Stimulated activated CD8-positive, alpha-beta memory T cell treated with anti-CD3 and anti-CD28 coated beads, Interleukin-7, amount 100 ng/mL, for 1 hour (primary cell): ENCODE measurements at places on chromosomes 7 and 10.

GRCh38 chr10:43198682-43199005 lies 60.4 kb downstream of the CSGALNACT2 start:
- no peak for DNase-seq

GRCh38 chr10:62813981-62814380 lies 2.2 kb downstream of the EGR2 start:
- no peak for DNase-seq

DNA sequence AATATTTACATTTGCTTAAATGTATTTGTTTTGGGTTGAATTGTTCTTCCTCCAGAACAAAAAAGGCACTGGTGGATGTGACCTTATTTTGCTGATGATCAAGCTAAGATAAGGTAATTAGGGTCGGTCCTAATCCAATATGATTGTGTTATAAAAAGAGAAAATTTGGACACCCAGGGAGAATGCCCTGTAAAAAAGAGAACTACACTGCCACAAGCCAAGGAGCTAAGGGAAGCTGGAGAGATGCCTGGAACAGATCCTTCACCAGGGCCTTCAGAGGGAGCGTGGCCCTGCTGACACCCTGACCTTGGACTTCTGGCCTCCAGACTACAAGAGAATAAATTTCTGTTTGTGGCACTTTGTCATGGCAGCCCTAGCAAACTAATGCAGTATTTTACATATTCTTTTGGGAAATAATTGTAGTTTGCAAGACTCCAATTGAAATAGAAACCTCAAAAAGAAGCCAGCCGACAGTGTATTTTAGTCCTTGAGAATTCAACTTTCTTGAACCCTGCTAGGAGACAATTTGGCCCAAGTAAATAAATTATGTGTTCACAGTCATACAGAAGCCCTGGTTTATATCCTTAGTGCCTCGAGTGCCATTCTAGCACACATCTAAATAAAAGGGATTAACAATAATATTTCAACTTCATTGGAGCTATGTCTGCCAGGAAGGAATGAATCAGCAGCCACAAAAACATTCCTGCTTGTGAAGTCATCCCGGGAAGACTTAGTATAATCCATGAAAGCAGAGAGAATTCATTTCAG lies 164.6 kb downstream of the PKD1L1 start:
- no peak for DNase-seq

DNA sequence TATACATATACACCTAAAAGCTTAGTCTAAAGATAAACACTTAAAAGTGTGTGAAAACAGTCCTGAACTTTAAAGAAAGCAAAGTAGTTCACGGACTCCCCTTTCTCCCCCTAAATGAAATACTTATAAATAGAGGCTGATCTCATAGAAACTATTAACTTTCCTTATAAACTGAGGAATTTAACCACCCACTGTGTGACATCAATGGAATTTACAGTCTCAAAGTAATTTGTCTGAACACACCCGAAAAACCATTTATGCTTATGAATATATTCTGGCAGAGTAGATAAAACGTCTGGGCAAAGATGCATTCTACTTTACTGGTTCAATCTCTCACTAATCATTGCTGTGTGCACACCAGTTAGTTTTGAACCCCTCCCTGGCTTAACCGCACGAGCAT lies 181.8 kb upstream of the DGKB start:
- DNase-seq = no peak

- no peak for DNase-seq
Measured at GRCh38 chr10:28558923-28559508, 26.1 kb downstream of the WAC start.

DNA sequence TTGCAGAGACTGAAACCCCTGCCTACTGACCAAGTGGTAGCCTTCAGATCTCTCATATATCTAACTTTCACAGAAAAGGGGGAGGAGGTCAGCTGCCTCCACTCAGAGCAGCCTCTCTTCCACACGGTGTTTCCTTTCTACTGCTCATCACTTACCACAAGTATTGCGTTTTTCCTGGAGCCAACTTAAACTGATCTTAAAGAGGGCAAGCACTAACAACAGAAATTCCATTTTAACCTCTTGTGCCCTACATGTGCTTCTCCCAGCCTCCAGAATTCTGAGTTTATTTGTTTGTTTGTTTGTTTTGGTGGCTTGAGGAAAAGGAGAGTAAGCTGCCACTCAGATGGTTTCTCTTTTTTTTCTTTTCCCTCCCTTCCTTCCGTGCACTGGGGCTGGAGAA lies 19.1 kb downstream of the SKIDA1 start:
- DNase-seq = no peak

DNA sequence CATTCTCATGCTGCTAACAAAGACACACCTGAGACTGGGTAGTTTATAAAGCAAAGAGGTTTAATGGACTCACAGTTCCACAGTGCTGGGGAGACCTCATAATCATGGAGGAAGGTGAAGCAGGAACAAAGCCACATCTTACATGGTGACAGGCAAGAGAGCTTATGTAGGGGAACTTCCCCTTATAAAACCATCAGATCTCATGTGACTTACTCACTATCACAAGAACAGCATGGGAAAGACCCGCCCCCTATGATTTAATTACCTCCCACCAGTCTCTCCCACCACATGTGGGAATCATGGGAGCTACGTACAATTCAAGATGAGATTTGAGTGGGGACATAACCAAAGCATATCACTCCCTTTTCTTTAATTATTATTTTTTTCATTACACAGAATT lies 16.6 kb downstream of the COL28A1 start:
- no peak for DNase-seq

DNA sequence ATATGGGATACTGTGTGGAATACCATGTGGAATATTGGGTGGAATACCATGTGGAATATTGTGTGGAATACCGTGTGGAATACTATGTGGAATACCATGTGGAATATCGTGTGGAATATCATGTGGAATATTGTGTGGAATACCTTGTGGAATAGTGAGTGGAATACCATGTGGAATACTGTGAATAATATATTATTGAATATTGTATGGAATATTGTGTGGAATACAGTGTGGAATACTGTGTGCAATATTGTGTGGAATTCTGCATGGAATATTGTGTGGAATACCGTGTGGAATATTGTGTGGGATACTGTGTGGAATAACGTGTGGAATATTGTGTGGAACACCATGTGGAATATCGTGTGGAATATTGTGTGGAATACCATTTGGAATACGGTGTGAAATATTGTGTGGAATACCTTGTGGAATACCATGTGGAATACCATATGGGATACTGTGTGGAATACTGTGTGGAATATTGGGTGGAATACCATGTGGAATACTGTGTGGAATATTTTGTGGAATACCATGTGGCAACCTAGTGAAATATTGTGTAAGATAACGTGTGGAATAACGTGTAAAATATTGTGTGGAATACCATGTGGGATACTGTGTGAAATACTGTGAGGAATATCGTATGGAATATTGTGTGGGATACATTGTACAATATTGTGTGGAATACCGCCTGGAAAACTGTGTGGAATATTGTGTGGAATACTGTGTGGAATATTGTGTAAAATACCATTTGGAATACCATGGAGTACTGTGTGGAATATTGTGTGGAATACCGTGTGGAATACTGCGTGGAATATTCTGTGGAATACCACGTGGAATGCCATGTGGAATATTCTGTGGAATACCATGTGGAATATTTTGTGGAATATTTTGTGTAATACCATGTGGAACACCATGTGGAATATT lies 133.9 kb upstream of the CHST15 start:
- DNase-seq = no peak

DNA sequence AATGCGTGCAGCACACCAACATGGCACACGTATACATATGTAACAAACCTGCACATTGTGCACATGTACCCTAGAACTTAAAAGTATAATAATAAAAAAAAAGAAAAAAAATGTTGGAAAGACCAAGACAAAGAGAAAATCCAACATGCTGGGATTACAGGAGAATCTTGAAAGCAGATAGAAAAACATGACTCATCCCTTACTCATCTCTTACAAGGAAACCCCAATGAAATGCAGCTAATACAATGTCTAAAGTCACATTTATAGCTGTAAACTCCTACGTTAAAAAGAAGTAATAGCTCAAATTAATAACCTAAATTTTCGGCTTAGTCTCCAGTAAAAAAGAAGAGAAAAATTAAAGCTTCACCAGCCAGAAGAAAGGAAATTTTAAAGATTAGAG lies 47.5 kb upstream of the DGKB start:
- DNase-seq = no peak

- DNase-seq = no peak
Measured at GRCh38 chr7:29296421-29296820, 101.8 kb downstream of the CHN2 start.

GRCh38 chr7:157519246-157519645 lies 182.4 kb downstream of the DNAJB6 start:
- no peak for DNase-seq

- DNase-seq = no peak
Measured at GRCh38 chr7:96084881-96085553, 236.9 kb downstream of the SLC25A13 start.

DNA sequence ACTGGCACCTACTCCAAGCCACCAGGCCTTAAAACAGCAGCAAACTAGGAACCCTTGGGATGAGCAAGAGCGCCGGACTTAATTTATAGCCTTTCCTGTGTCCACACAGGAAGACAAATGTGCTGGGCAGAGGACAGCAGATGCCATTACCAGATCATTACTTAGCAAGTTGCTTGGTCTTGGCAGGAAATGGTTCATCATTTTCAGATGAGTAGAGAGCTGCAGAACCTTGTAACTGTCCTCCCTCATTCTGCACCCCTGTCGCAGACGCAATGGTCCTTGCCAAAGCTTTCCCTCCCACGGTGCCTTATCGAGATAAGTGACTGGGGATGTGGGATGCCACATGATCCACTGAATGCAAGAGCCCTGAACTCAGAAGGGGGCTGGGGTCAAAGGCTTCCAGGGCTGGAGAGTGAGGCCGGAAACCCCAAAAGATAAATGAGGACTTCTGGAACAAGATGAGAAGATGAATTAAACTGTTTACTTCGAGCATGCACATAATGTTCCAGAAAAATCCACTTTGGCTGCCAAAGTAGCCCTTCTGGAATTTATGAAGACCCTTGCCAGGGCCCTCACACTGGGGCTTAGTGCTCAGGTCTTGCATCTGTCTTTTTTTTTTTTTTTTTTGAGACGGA lies 145.6 kb upstream of the ZNF32 start:
- no peak for DNase-seq

DNA sequence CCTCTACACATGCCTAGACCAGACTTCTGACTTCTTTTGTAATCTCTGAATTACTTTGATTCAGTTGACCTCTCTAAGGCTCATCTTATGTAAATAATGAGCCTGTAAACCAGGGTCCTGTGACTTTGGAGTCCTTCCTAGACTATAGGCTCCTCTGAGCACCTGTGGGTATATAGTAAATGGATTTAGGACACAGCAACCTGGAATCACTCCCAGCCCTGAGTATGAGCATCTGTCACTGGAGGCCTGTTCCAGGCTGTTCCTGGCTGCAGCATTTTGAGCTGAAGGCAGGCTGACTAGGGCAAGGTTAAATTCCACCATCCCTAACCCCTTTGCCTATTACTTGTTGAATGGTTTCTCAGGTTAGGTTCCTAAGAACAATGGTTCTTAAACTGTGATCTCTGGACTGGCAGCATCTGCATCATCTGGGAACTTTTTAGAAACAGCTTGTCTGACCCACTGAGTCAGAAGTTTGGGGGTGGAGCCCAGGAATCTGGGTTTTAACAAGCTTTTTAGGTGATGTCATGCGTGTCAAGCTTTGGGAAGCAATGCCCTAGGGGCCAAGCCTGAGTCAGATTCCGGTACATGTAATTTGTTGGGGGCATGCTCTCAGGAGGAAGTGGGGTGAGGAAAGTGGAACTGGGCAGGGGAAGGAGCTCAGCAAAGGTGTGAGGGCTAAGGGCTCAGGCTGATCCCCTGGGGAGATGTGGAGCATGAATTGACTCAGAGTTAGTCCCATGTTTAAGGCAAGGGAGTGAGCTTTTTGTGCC lies 28.2 kb downstream of the MINDY4 start:
- no peak for DNase-seq

GRCh38 chr7:43726466-43726865 lies 2.9 kb downstream of the COA1 start:
- no peak for DNase-seq

GRCh38 chr7:12770227-12770975 lies 83.0 kb downstream of the ARL4A start:
- DNase-seq = no peak
